GM23248 (cell line): ENCODE measurements at places on chromosomes 12 and 14.

DNA sequence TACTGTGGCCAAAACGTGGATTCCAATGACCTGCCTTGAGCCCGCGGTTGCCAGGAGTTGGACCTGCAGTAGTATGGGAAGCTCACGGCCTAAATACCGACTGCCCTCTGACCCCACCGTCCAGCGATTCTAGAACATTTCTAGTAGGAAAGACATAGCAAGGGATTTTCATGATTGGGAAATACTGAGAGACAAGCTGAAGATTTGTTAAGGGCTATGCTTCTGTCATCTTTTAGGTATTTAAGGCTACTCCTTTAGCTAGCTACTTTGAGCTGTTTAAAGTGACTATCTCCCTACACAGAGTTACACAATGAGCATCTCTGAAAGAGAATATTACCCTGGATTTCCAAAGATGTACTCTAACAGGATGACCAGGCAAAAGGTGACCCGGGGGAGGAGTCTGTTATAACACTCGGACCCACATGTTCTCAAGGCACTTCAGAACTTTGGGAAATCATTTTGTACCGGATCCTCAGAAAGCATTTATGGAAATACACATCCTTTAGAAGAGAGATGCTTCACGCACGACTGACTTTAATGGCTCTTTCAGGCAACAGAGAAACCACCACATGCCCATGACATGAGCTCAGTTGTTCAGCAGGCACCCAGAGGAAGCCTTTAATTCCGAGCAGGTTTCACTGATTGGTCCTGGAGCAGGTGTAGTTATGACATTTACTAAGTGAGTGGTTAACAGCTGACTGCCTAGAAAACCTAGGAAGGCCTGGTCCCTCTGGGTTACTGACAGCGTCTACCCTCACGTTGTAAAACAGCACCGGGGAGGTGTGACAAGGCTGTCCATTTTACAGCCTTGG, 4.2 kb downstream of the BAG5 start:
- H3K36me3 ChIP-seq: peaks cover 23% of the 10 kb centered on the region
- H3K4me3 ChIP-seq: 0 out of 2 replicates have a peak overlapping the region, but pooled peaks have one; percentile 1
- H3K27ac ChIP-seq: peak overlapping the region; percentile 87
- H3K27me3 ChIP-seq: no peaks in the 10 kb centered on the region
- H3K4me1 ChIP-seq: peaks cover 27% of the 10 kb centered on the region

- DNase-seq: no peak
- H3K36me3 ChIP-seq: no peaks in the 10 kb centered on the region
- no peak overlapping the region for H3K27ac ChIP-seq
- H3K27me3 ChIP-seq: peaks cover 9% of the 10 kb centered on the region
- H3K4me1 ChIP-seq: no peaks in the 10 kb centered on the region
Measured at GRCh38 chr12:115811045-115811444, 466.4 kb downstream of the MED13L start.

DNA sequence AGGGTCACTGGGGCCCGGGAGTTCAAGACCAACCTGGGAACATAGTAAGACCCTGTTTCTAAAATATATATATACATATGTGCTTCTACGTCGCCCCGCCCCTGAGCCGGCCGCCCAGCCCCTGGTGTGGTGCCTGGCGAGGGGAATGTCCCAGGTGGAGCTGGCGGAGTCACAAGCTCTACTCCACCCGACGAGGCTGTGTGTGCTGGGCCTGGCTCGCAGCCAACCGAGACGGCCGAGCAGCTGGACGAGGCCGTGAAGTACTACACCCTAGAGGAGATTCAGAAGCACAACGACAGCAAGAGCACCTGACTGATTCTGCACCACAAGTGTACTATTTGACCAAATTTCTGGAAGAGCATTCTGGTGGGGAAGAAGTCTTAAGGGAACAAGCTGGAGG, 22.1 kb upstream of the ITPK1 start:
- DNase-seq: peak; percentile 38
- no peaks in the 10 kb centered on the region for H3K27me3 ChIP-seq
- H3K27ac ChIP-seq: no peak overlapping the region
- no peaks in the 10 kb centered on the region for H3K4me1 ChIP-seq
- no peaks in the 10 kb centered on the region for H3K36me3 ChIP-seq

DNA sequence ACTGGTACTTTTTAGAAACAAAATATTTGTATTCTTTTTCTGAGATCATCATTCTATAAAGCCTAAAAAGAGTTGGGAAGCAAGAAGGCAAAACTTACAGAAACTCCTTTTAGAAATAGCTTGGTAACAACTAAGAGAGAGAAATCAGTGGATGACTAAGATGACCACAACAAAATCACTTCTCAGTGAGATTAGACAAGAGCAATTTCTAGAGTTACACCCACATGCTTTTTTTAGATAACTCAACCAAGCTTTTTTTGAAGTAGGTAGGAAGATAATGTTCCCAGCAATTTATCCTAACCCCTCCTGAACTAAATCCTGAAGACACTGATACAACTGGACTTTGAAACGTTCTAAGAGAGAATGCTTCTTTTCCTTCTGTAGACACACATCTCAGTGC, 576.4 kb downstream of the SLC6A15 start:
- no peak overlapping the region for H3K27ac ChIP-seq
- DNase-seq: peak; percentile 20
- no peaks in the 10 kb centered on the region for H3K27me3 ChIP-seq
- no peak overlapping the region for H3K4me3 ChIP-seq
- no peaks in the 10 kb centered on the region for H3K4me1 ChIP-seq

GRCh38 chr14:21614240-21614639, 20.5 kb downstream of the OR10G2 start:
- no peaks in the 10 kb centered on the region for H3K36me3 ChIP-seq
- no peaks in the 10 kb centered on the region for H3K27me3 ChIP-seq
- H3K4me1 ChIP-seq: no peaks in the 10 kb centered on the region
- no peak overlapping the region for H3K4me3 ChIP-seq

- no peak overlapping the region for H3K4me3 ChIP-seq
- H3K27me3 ChIP-seq: no peaks in the 10 kb centered on the region
- no peak for DNase-seq
- no peak overlapping the region for H3K27ac ChIP-seq
- H3K4me1 ChIP-seq: no peaks in the 10 kb centered on the region
- no peaks in the 10 kb centered on the region for H3K36me3 ChIP-seq
Measured at GRCh38 chr12:91703491-91704283, 442.0 kb downstream of the BTG1 start.

DNA sequence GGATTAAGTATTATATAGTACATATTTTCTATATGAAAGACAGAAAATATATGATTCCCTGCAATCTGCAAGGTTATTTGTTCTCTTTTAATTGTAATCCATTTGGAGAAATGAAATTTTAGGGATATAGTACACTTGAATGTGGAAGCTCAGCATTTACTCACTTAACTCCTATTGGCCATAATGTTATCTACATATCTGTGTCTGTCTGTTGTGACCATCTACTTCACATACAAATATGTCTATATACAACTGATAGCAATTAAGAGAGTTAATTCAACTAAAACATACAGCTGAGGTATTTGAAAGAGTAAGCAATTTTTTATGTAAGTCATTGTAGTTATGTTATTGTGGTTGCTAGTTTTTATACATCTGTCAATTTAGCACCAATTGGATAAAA, 12.9 kb downstream of the FOXG1 start:
- H3K27me3 ChIP-seq: peaks cover 98% of the 10 kb centered on the region
- H3K36me3 ChIP-seq: no peaks in the 10 kb centered on the region
- no peak overlapping the region for H3K4me3 ChIP-seq
- H3K27ac ChIP-seq: no peak overlapping the region
- H3K4me1 ChIP-seq: no peaks in the 10 kb centered on the region
- DNase-seq: no peak

- no peak for DNase-seq
- peak overlapping the region; percentile 96 for H3K27ac ChIP-seq
- H3K27me3 ChIP-seq: no peaks in the 10 kb centered on the region
- H3K4me3 ChIP-seq: no peak overlapping the region
- peaks cover 26% of the 10 kb centered on the region for H3K36me3 ChIP-seq
Measured at GRCh38 chr14:74509587-74510222, 16.1 kb downstream of the ISCA2 start.

DNA sequence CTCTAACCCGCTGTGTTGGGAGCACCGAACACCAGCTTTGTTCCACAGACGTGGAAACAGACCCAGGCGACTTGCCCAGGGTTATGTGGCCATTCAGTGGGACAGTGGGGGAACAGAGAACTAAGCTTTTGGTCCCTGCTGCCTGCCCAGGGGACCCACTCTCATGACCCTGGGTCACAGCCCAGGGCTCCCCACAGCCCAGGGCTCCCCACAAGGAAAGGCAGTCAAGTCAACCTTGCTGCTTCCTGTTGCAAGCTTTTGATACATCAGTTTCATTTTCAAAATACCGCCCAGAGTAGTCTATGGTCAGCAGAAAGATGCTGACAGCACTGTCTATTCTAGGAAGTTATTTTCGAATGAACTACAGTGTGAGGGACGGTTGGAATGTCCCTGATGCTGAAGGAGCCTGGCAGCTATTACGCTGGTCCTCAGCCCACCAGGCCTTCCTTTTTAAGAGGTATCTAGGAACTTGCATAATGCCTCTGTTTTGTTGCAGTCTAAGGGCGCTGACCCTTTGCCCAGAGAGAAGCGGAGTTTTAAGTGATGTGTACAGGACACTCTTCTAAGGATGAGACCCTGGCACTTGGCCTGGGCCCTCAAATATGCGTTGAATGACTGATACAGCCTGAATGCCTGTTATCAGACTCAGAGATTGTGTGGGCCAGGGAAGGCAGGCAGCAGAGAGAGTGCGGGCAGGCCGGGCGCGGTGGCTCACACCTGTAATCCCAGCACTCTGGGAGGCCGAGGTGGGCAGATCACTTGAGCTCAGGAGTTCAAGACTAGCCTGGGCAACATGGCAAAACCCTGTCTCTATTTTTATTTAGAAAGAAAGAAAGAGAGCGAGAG, 12.6 kb upstream of the TTC7B start:
- peak overlapping the region; percentile 73 for H3K4me3 ChIP-seq
- H3K27me3 ChIP-seq: no peaks in the 10 kb centered on the region
- DNase-seq: no peak
- H3K27ac ChIP-seq: no peak overlapping the region
- H3K4me1 ChIP-seq: peaks cover 4% of the 10 kb centered on the region; the same call in 1 of the 2 replicates
- no peaks in the 10 kb centered on the region for H3K36me3 ChIP-seq

DNA sequence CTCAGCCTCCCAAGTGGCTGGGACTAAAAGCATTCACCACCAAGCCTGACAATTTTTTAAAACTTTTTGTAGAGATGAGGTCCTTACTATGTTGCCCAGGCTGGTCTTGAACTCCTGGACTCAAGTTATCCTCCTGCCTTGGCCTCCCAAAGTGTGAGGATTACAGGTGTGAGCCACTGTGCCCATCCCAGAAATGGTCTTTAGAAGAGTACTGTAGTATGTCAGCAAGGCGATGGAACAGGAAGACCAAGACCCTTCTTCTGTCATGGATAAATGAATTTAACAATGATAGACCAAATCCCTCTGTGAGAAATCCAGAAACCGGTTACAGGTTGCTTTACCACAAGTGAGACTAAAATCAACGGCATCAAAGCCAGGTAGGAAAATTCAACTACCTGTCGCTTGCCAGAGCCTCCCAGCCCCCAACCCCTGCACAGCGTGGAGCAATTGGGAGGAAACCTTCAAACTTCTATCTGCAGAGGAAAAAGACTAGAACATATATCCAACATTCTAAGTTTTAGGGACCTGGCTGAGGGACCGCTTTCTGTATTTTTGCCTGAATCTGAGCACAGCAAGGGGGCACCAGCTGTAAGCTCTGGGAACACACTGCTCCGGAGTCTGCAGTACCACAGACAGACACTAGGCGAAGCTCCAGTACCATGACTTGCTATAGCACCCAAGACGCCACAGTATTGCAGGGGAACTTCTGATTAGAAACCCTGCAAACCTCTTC, 51.3 kb downstream of the CPSF6 start:
- no peaks in the 10 kb centered on the region for H3K36me3 ChIP-seq
- no peaks in the 10 kb centered on the region for H3K4me1 ChIP-seq
- H3K4me3 ChIP-seq: no peak overlapping the region
- no peak overlapping the region for H3K27ac ChIP-seq
- DNase-seq: peak; percentile 72

GRCh38 chr14:29684926-29685325, 242.7 kb downstream of the PRKD1 start:
- no peaks in the 10 kb centered on the region for H3K27me3 ChIP-seq
- H3K27ac ChIP-seq: no peak overlapping the region
- peaks cover 5% of the 10 kb centered on the region; the same call in 1 of the 2 replicates for H3K4me1 ChIP-seq
- no peaks in the 10 kb centered on the region for H3K36me3 ChIP-seq
- no peak overlapping the region for H3K4me3 ChIP-seq
- no peak for DNase-seq

GRCh38 chr14:51867741-51868140, 7.3 kb downstream of the GNG2 start:
- H3K27ac ChIP-seq: no peak overlapping the region
- H3K27me3 ChIP-seq: no peaks in the 10 kb centered on the region
- DNase-seq: no peak
- H3K4me3 ChIP-seq: no peak overlapping the region
- peaks cover 11% of the 10 kb centered on the region for H3K4me1 ChIP-seq

DNA sequence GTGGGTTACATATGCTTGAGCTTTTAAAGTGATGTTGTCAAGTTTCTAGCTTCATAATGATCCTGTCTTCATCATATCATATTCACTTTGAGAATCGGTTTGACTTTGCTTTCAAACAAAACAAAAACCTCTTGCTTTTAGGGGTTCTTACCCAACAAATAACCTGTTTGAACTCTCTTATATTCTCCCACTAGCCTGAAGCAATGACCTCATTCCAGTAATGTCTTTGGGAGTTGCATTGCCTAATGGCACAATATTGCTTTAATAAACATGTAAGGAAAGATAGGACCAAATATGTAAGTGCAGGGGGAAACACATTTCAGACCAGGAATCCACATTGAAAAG, 27.7 kb downstream of the WBP11 start:
- peaks cover 25% of the 10 kb centered on the region for H3K4me1 ChIP-seq
- no peaks in the 10 kb centered on the region for H3K36me3 ChIP-seq
- H3K27ac ChIP-seq: peak overlapping the region; percentile 87
- peak overlapping the region; percentile 87 for H3K4me3 ChIP-seq
- peak; percentile 80 for DNase-seq

- no peak overlapping the region for H3K4me3 ChIP-seq
- no peaks in the 10 kb centered on the region for H3K36me3 ChIP-seq
- H3K4me1 ChIP-seq: peaks cover 13% of the 10 kb centered on the region
- no peak for DNase-seq
Measured at GRCh38 chr12:12445882-12446181, 89.0 kb downstream of the BORCS5 start.

- DNase-seq: peak; percentile 72
- H3K4me3 ChIP-seq: no peak overlapping the region
- no peaks in the 10 kb centered on the region for H3K27me3 ChIP-seq
Measured at GRCh38 chr12:92608151-92609091, 94.4 kb upstream of the PLEKHG7 start.

- H3K4me3 ChIP-seq: no peak overlapping the region
- no peak overlapping the region for H3K27ac ChIP-seq
- no peaks in the 10 kb centered on the region for H3K36me3 ChIP-seq
- H3K4me1 ChIP-seq: no peaks in the 10 kb centered on the region
- peaks cover 77% of the 10 kb centered on the region for H3K27me3 ChIP-seq
Measured at GRCh38 chr14:101657372-101657771, 96.1 kb downstream of the DIO3 start.
